H54 (cell line): ENCODE measurements at places on chromosomes 11 and 22.

DNA sequence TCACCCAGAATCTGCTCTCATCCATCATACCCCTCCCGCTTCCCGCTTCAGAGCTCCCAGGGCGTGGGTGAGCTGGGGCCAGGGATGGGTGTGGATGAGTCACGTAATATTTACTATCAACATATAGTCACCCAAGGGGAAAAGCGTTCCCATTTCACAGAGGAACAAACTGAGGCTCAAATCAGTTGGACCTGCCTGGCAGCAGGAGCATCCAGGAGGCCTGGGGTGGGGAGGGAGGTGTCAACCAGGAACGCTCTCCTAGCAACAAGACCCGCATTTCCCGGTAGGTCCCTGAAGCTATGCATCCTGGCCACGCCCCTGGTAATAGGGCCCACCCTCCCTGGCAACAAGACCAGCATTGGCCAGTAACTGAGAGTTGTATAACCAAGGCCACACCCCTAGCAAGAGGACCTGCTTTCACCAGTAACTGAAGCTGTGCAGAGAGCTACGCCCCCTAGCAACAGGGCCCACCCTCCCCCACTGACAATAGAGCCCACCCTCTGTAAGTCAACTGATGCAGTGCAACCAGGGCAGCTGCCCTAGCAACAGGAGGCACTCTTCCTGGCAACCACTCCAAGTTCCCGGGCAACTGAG lies 32.7 kb upstream of the TXNRD2 start:
- peak; percentile 68 for DNase-seq

DNA sequence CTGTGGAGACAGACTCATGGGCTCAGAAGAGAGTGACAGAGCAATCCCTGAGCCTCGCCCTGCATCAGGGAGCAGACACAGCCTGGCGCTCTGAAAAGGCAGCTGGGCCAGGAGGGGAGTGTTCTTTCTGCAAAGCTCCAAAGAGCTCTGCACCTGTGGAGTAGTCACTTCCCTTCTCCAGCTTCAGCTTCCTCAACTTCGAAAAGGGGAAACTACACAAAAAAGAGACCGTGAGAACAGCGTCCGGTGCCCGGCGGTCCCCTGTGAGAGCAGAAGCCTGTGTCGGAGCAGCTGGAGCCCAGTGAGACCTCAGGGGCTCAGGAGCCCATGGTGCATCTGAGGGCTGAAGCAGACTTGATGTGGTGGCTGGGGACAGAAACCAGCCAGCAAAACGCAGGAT lies 35.1 kb downstream of the TP53I11 start:
- DNase-seq, result no peak

GRCh38 chr11:130192845-130193267 lies 33.3 kb downstream of the ST14 start:
- no peak for DNase-seq

DNA sequence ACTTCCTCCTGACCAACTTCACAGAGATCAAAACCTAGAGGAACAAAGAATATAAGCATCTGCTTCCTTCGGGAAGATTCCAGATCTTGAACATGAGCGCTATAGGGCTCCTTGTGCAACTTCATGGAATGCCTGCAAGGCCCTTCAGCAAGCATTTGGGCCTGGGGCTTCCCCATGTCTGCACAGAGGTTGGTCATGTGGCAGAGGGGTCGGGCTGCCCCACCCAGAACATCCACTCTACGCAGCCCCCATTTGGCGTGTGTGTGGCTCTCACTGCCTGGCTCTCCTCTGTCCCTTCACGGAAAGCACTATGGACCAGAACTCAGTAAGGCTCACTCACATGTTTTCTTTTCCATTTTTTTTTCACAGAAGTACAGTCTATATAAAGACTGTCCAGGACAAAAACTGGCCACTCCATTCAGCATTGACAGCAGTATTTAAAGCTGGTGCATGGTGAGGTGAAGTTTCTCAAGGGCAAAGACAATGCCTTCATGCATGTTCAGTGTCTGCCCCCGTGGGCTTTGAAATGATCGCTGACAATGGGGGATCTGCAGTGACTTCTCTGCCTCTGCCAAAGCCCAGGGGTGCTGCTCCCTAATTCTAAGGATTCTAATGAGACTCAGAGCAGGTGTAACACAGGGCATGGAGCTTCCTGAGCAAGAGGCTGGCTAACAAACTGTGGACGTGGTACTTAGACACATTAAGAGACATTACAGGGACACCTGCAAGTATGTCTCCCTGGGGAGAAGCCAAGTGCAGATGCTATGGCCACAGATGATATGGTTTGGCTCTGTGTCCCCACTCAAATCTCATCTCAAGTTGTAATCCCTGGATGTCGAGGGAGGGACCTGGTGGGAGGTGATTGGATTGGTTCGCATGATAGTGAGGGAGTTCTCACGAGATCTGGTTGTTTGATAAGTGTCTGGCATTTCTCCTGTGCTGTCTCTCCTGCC lies 66.5 kb upstream of the PITPNB start:
- DNase-seq, result no peak

DNA sequence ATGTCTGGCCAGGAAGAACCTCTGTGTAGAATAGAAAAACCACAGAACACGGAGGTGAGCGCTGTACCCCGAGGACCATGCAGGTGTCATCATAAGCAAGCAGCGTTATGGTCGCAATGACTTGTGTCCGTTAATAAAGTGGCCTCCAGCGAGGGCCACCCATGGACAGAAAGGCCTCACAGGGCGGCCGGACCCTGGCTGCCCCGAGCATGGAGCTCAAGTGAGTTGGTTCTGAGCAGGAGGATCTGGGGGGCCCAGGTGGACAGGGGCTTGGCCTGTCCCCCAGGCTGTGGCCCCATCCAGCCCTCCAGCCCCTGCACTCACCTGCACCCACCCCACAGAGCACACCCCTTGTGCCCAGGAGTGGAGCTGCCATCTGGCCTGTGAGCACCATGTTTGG lies 133.8 kb downstream of the BRD1 start:
- no peak for DNase-seq

DNA sequence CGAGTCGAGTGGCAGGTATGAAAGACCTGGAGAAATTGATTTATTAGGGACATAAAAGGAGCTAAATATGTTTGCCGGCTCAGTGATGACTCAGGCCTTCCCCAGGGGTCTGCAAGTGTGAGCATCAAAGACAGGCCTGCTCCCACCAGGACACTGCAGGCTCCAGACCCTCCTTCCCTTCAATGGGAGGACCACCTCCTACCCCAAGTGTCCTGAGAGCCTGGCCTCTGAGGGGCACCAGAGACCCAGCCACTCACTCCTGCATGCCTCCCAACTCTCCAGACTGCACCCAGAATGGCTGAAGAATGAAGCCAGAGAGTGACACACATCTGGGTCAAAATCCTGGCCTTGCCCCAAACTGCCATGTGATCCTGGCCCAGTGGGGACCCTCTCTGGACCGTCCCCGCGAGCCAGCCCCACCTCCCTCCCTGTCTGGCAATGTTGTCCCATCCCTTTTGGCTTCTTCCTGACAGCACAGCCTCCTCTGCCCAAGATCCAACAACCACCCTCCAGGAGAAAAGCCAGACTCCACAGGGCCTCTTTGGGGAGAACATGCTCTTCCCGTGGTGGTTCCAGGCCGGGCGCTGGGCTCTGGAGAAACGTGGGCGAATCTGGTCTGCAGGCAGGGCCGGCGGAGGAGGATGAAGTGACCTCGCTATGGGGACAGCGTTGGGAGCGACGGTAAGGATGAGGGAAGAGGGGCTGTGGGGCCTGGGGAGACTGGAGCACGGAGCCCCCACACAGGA lies 36.2 kb downstream of the CYTH4 start:
- DNase-seq, result no peak

DNA sequence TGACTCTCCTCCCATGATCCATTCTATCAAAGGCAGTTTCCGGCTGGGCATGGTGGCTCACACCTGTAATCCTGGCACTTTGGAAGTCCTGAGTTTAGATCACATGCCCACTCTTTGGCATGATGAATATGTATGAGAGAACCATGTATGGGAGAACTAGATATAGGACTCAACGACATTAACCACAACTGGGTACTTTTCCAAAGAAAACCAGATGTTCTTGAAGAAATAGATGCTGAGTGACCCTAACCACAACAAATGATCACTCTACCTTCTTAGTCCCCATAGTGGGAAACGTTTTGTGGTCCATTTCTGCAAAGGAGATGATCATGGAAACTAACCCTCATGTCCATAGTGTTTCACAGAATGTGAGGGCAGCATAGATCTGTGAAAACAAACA lies 13.6 kb downstream of the FJX1 start:
- no peak for DNase-seq

- DNase-seq, result no peak
These were observed 538.9 kb upstream of the API5 start for GRCh38 chr11:42772886-42773285.

GRCh38 chr11:106691807-106692365 lies 326.4 kb downstream of the GUCY1A2 start:
- DNase-seq, result no peak

DNA sequence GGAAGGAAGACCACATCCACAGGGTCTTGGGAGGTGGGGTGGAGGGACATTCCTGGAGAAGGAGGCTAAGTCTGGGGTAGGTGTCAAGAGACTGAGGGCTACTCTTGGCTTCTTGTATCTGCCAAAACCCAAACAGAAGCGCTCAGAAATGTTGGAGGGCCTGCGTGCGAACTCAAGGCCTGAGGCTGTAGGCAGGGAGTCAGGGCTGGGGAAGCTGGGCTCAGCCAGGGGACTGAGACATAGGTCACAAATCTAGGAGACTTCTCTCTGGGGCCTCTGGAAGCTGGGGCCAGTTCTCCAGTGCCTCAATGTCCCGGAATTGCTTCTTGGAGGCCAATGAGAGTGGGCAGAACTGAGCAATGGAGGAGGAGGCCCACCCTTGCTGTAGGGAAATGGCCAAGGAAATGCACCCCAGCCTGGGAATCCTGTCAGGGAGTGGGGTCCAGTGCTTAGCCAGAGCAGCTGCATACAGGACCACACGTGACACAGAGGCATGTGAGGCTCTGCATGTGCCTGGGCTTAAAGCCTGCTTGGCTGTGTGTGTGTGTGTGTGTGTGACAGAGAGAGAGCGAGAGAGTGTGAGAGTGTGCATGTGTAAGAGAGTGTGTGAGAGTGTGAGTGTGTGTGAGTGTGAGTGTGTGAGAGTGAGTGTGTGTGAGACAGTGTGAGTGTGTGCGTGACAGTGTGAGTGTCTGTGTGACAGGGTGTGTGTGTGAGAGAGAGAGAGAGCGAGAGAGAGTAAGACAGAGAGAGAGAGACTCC lies 141.3 kb downstream of the ST3GAL4 start:
- DNase-seq, result no peak

GRCh38 chr11:126410649-126411048 lies 55.2 kb downstream of the ST3GAL4 start:
- no peak for DNase-seq
